Activated CD4-positive, alpha-beta T cell treated with anti-CD3 and anti-CD28 coated beads, Interleukin-2, amount 10 ng/mL, durations not matched to agents 7 days and 5 days (primary cell): ENCODE measurements at places on chromosomes 5 and 9. TPM values are rescaled to one million over a fixed set of nuclear protein-coding genes. Genes with fewer than 3 reads are reported as not detected.

ENHO gene
- total RNA-seq = not detected

DNA sequence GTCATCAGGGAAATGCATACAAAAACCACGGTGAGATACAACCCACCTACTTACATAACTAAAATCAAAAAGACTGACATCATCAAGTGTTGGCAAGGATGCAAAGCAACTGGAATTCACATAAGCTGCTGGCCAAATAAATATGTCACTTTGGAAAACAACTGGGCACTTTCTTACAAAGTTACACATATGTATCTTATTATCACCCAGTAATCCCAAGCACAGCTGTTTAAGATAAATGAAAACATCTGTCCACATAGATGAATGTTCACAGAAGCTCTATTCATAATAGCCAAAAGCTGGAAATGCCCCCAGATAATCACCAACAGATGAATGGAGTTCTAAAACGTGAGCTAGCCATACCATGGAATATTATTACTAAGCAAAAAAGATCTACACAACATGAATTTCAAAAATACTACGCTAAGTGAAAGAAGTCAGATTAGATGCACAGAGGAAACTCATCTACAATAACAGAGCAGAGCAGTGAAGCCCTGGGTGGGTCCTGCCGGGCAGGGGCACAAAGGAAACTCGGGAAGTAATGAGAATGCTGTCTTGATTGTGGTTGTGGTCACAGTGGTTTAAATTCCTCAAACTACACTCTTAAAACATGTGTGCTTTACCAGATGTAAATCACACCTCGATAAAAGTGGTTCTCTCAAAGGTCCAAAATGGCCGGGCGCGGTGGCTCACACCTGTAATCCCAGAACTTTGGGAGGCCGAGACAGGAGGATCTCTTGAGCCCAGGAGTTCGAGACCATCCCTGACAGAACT, 8.5 kb downstream of the CAMSAP1 start:
- DNase-seq = no peak

DNA sequence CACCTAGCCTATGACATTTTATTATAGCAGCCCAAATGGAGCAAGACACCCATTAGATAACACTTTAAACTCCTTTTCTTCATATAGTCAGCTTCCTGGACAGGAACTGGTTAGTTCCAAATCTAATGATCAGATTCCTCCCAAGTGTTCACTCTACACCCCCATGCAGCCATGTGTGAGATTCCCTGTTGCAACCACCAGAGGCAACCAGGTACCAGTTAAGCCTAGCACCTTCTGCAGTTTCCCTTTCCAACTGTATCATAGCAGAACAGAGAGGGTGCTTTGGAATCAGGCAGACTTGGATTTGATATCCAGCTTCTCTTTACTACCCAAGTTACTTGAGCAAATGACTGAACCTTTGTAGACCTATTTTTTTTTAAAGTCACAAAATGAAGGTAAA, 296.6 kb upstream of the PCSK5 start:
- DNase-seq = no peak

DNA sequence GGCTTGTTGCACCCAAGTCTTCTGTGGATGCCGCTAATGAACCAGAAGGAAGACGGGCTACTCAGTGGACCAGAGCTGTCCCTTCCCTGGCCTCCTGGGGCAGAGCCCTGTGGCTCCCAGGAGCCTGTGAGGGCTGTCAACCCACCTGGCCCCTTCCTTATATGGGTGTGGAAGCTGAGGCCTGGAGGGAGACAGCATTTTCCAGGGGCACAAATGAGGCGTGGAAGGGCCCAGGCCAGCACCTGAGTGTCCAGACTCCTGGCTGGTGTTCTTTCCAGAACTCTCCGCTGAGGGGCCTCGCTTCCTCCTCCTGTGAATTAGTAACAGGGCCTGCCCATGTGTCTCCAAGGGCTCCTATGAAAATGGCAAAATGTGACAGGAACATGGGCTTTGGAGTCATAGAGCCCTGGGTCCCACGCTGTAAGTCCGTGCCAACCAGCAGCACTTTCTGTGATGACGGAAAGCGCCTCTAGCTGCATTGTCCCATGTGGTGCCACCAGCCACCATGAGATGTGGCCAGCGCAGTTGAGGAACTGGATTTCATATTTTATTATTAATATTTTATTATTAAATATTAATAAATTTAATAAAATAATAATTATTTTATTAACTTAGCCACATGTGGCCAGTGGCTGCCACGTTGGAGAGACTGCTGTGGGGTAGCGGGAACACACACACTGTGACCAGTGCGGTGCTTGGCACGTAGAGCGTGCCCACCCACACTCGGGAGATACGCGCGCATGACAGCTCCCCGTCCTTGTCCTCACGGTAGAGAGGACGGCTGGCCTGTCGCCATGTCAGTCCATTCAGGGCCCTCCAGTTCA, 18.3 kb downstream of the LAMC3 start:
- DNase-seq = no peak

PDLIM7 gene
- 31.6 TPM for total RNA-seq

GRCh38 chr5:147417135-147417813, 92.6 kb downstream of the DPYSL3 start:
- no peak for DNase-seq
